CD4-positive, alpha-beta T cell treated with Interleukin-15 for 1 hour (primary cell): ENCODE measurements at places on chromosomes 1 and 21.

- no peak for DNase-seq
Observed at GRCh38 chr1:99636647-99637175, 9.2 kb upstream of the PALMD start.

DNA sequence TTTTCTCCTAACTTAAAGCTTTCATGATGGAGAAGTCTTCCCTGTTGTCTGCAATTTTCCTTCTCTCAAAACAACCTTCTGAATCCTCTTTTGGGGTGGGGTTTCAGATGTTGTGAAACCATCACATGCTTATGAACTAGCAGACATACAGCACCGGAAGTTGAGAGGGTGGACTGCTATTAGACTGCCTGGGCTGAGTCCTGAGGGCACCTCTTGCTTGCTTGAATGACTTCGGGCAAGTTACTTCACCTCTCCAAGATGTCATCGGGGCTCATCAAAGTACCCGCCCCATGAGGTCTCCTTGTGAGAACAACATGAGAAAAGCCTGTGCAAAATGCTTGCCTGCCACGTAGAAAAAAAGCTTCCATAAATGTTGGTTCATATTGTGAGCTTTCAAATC, 89.6 kb downstream of the CCDC185 start:
- DNase-seq: no peak

DNA sequence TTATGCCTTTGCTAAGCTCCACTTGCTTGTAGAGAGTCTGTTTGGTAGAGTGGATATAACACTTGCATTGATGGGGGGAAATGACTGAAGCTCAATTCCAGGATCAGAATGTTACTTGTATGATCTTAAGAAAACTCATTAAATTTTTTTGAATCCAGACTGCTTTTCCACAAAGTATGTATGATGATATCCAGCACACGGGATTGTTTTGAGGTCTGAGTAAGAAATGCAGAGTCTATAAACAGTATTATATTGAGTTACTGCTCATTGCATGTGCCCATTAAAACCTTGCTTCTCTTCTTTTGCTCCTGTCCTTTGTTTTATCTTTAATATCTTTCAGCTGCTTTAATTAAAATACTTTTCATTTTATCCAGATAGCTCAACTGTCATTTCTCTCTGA, 570.4 kb upstream of the ZRANB2 start:
- no peak for DNase-seq

GRCh38 chr1:247496581-247497285, 38.8 kb upstream of the OR2B11 start:
- DNase-seq: no peak

DNA sequence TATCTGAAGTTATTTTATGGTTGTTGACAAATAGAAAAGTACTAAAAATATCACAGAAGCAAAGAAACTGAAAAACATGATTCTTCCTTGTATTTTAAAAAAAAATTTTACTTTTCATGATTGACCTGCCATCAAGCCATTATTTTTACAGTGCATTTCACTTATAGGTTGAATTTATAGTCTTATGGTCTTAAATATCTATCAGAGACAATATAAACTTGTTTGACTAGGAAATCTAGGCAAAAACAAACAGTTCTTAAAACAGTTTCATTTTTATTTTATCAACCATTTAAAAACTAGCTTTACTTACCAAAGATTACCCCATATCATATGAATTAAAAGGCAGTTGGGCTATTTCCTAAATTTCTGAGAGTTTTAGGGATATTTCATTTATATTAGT, 59.2 kb downstream of the SLC16A1 start:
- no peak for DNase-seq

GRCh38 chr1:211359876-211360275, 33.2 kb downstream of the TRAF5 start:
- no peak for DNase-seq

- no peak for DNase-seq
Observed at GRCh38 chr1:187078321-187078720, 249.6 kb downstream of the PLA2G4A start.

GRCh38 chr1:16072095-16072494, 1.4 kb downstream of the FAM131C start:
- DNase-seq: no peak

GRCh38 chr1:198153103-198153502, 3.7 kb upstream of the NEK7 start:
- no peak for DNase-seq

DNA sequence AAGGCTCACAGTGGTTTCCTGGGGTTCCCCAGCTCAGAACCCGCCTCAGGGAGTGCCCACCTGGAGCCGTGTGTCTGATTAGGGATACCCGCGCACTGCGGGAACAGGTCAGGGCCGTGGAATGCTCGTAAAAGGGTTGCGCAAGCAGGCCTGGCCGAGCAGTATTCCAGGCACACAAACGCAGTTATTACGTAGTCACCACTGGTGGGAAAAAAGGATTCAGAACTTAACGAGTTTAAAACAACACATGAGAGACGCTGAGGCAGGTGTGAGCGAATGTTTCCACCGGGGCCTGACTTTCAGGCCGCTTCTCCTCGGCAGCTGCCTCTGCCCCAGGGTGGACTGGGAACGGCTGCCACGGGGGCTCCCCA, 18.2 kb downstream of the PLCH2 start:
- no peak for DNase-seq

GRCh38 chr1:92065042-92065441, 10.2 kb downstream of the SETSIP start:
- no peak for DNase-seq

GRCh38 chr1:227544067-227545050, 19.0 kb upstream of the ZNF678 start:
- no peak for DNase-seq

DNA sequence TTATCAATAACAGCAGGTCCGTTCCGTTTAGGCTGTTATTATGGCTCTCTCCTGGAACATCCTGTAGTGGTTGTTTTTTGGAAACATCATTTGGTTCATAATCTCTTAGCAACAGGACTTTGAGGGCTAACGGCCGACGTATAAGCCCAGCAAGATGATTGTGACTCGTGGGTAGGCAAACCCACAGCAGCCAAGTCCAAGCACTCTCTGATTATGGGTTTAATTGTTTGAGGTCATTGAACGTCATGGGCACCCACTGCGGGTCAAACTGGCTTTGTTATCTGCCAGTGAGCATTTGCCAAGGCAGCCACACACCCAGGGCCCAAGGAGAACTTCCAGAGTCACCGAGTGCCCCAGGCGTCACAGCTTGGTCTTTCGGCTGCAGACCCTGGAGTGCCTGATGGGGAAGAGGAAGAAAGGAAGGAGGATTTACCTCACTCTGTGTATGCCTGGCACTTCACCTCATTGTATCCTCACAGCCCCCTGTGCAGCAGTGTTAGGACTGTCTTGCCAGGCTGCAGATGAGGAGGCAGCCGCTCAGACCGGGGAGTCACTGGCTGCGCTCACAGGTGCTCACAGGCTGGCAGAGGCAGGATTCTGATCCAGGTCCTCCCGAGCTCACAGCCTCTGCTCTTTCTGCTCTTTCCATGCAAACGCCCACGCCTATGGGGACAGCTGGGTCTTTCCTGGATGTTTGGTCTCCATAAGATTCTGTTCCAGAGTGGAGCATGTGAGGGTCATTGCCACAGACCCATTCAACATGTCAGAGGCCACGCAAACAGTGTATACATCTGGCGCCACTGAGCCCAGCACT, 30.8 kb upstream of the EPS8L3 start:
- DNase-seq: no peak

DNA sequence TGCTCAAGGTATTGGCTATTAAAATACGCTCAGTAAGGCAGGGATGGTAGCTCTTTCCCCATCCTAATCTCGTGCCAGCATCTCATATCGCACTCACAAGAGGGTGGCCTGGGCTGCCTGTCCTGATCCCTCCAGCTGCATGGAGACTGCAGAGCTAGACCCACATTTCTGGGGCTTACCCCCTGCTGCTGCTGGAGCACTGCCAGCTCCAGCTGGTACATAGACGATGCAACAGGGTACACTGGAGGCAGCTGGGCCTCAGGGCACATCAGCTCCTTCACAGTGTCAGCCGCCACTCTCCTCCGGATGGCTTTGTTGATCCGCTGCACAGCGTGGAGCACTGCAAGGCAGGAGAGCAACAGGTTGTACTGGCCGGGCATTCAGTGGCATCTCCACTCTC, 16.0 kb downstream of the IQGAP3 start:
- no peak for DNase-seq

DNA sequence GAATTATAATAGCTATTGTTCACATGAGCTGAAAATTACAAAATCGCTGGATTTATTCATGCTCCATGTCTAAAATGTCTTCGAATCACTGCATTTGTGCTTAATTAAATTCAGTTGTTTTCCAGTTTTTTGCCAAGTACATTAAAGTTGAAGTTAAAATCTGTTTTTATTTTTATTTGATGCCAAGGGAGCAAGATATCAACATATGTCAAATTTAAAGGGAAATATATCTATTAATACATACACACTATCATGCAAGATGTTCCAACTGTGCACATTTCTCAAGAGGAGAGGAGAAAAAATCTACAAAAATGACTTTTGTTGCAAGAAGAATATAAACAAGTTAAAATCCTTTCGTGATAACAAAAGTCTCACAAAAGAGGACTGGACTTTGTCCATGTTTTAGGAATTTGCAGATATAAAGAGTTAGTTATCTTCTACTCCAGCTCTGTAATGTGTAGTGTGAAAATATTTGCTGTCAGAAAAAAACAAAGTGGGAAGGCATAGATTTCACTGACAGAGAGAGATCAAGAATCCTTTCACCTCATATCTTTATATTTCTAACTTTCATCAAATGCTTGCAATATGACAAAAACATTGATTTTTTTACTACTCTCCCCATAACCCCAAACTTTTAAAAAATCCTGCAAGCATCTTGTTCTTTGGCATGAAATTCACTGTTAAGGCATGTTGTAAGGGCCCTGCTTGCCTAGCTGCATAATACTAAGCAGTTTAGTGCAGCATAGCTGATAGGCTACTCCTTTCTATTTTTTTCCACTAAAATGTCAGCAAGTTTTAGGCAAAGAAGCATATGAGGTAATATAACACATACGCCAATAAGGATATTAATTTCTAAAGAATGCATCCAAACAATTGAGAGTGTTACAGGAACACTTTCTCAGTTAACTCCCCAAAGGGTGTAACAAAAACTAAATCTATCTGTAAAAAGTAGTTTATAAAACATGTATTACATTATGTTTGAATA, 340.2 kb upstream of the ADAMTS5 start:
- no peak for DNase-seq

DNA sequence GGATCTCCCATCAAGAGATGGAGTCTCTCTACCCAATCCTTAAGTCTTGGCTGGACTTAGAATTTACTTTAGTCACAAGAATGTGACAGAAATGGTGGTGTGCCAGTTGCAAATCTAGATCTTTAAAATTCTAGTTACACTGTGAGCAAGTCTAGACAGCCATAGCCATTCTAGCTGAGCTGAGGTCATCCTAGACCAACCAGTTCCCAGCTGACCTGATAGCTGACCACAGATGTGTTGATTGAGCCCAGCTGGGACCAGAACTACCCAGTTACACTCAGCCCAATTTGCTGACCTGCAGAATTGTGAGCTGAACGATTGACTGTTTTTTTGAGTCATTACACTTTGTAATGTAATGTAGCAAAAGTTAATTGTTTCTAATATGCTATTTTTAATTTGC, 251.8 kb downstream of the ADGRL2 start:
- no peak for DNase-seq

GRCh38 chr1:218472885-218473284, 127.7 kb downstream of the TGFB2 start:
- no peak for DNase-seq

DNA sequence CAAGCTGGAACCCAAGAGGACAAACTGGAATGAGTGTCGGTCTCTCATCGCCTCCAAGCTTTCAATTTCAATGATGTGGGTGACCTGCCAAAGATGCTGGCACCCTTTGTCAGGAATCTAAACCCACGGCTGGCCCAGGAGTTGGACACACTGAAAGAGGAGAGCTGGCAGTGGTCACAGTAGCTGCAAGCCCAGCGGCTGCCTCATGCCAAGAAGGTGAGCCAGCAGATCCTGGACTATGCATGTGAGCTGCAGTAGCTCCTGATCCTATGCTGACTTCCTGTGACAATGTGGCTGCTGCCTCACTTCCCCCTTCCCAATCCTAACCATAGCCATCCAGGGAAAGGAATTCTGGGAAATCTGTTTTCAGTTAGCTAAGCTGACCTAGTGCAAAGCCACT, 117.0 kb upstream of the VAV3 start:
- no peak for DNase-seq

GRCh38 chr1:32900956-32901822, at the start of gene TMEM54:
Gene TMEM54, minus strand, starts transcription at chr1:32901389. Its CDS starts 151 bp downstream, at chr1:32901238.
- DNase-seq: no peak

DNA sequence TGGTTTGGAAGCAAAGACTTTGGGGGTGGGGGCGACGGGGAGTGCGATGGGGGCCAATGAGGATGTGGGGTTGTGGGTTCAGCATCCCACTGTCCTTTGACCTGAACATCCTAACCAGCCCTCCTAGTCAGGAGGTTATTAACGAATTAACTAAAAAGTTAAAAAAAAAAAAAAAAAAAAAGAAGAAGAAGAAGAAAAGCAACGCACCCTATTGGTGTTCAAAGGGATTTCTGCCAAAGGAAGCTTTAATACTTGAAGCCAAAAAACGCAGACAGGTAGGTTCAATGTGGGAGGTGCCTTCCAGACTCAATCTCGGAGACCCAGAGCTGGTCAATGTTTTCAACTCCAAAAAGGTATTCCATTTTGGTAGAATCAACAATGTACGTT, 2.2 kb downstream of the CLIC6 start:
- no peak for DNase-seq

DNA sequence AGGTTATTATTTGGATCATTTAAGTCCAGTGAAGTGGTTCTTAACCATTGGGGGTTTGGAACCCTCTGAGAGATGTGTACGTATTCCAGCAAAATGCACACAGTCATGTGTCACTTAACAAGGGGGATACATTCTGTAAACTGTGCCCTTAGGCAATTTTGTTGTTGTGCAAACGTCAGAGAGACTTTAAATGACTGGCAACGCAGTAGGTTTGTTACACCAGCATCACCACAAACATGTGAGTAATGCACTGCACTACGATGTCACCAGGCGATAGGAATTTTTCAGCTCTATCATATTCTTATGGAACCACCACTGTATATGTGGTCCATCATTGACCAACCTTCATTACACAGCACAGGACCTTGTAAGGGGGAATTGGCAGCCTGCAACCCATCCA, 11.9 kb downstream of the AHCYL1 start:
- no peak for DNase-seq

DNA sequence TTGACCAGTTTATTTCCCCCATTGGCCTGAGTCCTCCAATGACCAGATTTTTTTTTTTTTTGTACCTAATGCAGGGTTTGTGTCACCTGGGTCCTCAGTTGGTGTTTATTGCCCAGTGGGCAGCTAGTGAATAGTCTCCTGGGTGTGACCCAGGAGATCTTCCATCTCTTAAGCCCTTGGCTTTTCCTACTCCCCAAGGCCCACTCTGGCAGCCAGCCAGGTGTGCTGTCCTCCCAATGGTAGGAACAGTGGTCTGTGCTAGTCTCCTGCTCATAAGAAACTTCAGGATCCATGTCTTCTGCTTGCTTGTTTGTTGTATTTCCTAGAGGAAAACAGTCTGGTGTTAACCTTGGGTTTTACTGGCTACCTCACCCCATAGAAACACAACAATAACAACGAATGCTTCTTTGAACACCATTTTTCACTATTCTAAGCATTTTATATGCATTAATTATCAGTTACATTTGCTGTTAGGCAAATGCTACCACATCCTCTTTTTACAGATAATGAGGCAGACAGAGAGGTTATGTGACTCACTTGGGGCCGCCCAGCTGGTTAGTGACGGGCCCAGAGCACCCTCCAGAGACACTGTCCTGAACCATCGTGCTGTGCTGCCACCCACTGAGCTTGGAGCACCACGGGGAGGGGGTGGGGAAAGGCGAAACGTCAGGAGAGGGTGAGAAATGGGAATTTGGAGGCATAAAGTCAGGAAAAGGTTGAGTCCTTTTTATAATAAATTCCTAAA, 107.5 kb downstream of the HIVEP3 start:
- DNase-seq: peak; percentile 76
